ENCODE measurements at places on chromosomes 6 and 20. TPM values are rescaled to one million over a fixed set of nuclear protein-coding genes. Genes with fewer than 3 reads are reported as not detected.

The MEI4 gene
- under 0.01 TPM for total RNA-seq

The MUC22 gene
- not detected for total RNA-seq

The NKAPL gene
- total RNA-seq, result 0.78 TPM

The ZDHHC14 gene
- 6.8 TPM for total RNA-seq

The DNAH8 gene
- total RNA-seq, result under 0.01 TPM

The DLK2 gene
- not detected for total RNA-seq

The ATP9A gene
- total RNA-seq, result 26.3 TPM

The ETV7 gene
- total RNA-seq, result 6.7 TPM

The RAB44 gene
- 0.13 TPM for total RNA-seq

The ARG1 gene
- total RNA-seq, result not detected

The PSMB9 gene
- 19.3 TPM for total RNA-seq

The PRL gene
- 0.11 TPM for total RNA-seq

The DOK5 gene
- 31.6 TPM for total RNA-seq

The TRPC4AP gene
- total RNA-seq, result 88.6 TPM

The PNLDC1 gene
- total RNA-seq, result 0.65 TPM

The HSPA12B gene
- total RNA-seq, result 0.22 TPM

The TMEM30A gene
- total RNA-seq, result 209 TPM

The FAM83C gene
- 0.11 TPM for total RNA-seq

The TAGAP gene
- 0.11 TPM for total RNA-seq

The SLC4A11 gene
- total RNA-seq, result 1.2 TPM

The CALHM6 gene
- 1.4 TPM for total RNA-seq

The TMEM244 gene
- total RNA-seq, result not detected

The SYCP2 gene
- total RNA-seq, result 2.7 TPM

The ADTRP gene
- total RNA-seq, result 1.9 TPM

The DAAM2 gene
- total RNA-seq, result 59.9 TPM

The GSTA1 gene
- 0.26 TPM for total RNA-seq

The SIRPG gene
- not detected for total RNA-seq

The KIF25 gene
- not detected for total RNA-seq

The OPRM1 gene
- total RNA-seq, result not detected

The TCF15 gene
- not detected for total RNA-seq

The BEND3 gene
- total RNA-seq, result 2.2 TPM

The SNAP91 gene
- total RNA-seq, result 0.52 TPM

The SLC22A1 gene
- 1.1 TPM for total RNA-seq

The PAK5 gene
- total RNA-seq, result not detected

The XKR7 gene
- total RNA-seq, result not detected

The GABRR1 gene
- not detected for total RNA-seq

The BACH2 gene
- total RNA-seq, result 1.3 TPM
